ENCODE measurements at places on chromosomes 13 and 19.

DNA sequence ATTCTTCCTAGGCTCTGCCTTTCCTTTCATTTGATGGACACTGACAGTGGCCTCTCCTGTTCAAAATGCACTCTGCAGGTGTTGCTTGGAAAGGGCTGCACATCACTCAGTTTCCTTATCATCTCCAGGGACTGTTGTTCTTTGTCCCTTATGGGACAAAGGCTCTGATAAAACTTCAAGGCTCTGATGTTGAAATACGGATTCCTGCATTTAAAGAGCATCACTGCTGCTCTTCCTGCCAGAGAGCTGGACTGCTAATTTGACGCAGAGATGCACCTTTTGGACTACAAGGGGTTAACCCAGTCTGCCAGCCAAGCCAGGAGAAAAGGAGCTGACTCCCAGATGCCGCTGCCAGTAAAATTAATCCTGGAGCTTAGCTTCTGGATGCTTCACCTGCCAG lies 952.1 kb downstream of the DIAPH3 start:
- DNase-seq: no peak

DNA sequence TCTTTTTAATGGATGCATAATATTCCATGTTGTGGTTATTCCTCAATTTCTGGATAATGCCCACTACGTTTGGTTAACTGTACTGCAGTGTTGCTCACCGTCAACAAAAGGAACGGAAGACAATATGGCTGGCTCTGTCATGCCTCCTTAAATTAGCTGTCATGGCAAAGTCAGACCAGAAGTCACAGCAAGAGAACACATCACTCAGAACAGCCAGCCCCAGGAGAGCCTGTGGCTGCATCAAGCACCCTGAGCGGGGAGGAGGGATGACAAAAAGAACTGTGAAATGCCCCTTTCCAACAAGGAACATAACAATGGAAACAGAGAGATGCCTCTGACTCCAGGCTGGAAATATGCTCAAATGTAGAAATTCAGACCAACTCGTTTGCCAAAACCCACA lies 366.0 kb upstream of the ZNF507 start:
- DNase-seq: no peak

- DNase-seq: no peak
Measured at GRCh38 chr13:49608651-49609331, 19.5 kb upstream of the ARL11 start.

DNA sequence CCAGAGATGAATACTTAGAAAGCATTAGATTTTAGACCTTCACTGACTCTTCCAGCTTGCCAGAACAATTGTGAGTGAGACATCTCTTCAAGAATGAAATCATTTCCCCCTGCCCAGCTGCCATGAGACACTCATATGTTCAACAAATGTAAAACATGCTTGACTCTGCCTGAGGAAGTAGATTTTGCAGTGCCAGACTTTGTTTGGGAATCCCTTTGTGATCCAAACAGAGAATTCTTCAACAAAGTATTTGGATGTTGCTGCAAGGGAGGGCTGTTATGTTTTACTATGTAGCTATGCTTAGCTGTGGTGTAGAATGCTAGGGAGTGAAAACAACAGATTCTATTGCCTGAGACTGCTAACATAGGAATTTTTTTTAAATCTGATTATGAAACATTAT lies 416.4 kb downstream of the DCT start:
- DNase-seq: peak; percentile 63

GRCh38 chr13:79531542-79532254 lies 50.7 kb downstream of the NDFIP2 start:
- DNase-seq: no peak

DNA sequence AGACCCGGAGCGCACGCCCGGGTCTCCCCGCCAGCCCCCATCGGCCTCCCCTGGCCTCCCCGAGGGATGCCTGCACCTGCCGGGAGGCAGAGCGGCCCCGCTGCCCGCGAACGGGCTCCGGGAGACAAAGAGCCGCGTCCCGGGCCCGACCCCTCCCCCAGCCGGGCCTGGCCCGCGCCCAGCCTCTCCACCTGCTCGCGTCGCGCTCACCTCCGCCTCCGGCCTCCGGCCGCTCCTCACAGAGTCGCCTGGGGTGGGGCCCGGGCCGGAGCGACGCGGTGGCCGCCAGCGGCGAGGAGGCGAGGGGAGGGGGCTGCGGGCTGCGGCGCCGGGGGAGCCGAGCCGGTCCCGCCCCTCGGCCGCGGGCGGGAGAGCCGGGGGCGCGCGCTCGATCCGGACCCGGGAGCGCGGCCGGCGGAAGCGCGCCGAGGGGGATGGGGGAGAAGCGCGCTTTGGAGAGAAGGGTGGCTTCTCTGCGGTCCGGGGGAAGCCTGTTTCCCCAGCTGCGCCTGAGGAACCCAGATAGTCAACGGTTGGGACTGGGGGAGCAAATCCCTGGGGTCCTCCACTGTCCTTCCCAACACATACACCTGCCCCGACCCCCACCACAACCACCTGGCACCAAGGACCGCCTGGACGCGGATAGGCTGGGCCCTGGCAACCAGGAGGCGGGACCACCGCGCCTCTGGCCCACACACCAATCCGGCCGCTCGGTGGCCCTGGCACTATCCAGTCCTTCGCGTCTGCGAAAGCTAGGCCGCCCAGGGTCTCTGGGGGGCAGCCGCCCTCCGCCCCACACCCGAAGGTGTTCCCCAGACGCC lies at the start of gene PRR36:
TSS of gene PRR36 (minus strand) at position 315 of the 821 bp plus-strand sequence. CDS start 701 bp downstream, outside the sequence.
- no peak for DNase-seq

GRCh38 chr13:20945952-20946383 lies 43.4 kb upstream of the XPO4 start:
- peak; percentile 30 for DNase-seq

- DNase-seq: no peak
Measured at GRCh38 chr19:3683405-3684053, 16.7 kb downstream of the PIP5K1C start.

DNA sequence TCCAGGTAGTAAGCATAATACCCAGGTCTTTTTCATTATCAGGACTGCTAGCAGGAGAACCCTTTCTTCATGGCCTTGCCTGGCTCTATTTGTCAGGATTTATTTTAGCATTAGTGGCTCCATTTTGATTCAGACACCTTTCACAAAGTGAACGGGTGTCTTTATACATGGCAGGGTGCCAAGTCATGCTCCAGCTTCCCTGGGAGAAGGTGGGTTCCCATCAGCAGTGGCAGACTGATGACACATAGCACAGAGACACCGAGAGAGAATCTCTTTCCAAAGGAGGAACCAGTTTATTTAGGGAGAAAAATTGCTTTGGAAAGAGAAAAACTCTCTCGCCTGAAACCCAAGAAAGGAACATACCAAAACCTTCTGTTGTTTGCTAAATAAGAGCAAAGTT lies 135.3 kb upstream of the TMTC4 start:
- DNase-seq: no peak

DNA sequence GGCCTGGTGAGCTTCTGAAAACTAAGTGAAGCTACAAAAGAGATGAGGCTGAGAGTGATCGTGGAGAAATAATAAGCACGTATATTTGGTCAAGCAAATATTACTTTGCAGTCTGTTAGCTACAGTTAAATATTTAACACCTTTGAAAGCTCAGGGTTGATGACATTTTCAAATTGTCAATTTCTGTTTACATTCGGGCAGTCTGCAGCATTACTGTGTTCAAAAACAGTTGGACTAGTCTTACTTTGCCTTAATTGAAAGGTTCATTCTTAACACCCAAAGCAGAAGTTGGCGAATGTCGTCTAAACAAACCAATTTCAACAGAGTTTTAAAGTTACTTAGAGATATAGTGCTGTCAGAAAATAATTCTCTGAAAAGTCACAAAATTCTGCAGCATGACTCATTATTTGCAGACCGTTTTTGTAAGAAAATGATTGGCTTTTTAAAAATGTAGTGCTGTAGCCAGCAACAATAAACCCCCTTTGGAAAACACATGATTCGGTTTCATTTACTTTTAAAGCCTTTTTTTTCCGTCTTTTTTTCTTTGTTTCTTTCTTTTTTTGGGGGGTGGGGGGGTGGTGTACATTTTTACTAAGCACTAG lies 549.0 kb downstream of the GPC6 start:
- DNase-seq: no peak

GRCh38 chr13:110971486-110971885 lies 56.6 kb upstream of the ANKRD10 start:
- DNase-seq: no peak

DNA sequence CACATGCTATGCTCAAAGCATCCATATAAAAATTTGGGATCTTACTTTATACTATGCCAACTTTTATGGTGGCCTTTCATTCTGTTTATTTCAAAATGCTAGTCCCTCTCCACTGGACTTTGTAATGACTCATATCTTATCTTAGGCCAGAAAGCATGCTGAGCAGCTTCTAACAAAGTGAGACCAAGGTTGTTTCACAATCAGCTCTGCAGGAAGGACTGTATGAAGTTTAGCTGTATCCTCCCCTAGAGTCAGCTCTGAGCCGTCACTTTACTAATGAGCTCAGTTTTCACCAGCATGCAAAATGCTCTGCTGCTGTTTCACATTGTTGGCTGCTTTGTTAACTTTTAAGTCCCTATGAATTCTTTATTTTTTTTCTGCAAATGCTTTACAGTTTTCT lies 1608.8 kb downstream of the OLFM4 start:
- DNase-seq: no peak

GRCh38 chr13:110560601-110561343 lies 750 bp downstream of the RAB20 start:
- no peak for DNase-seq

- DNase-seq: no peak
Measured at GRCh38 chr19:42466521-42467182, 23.9 kb upstream of the CXCL17 start.

DNA sequence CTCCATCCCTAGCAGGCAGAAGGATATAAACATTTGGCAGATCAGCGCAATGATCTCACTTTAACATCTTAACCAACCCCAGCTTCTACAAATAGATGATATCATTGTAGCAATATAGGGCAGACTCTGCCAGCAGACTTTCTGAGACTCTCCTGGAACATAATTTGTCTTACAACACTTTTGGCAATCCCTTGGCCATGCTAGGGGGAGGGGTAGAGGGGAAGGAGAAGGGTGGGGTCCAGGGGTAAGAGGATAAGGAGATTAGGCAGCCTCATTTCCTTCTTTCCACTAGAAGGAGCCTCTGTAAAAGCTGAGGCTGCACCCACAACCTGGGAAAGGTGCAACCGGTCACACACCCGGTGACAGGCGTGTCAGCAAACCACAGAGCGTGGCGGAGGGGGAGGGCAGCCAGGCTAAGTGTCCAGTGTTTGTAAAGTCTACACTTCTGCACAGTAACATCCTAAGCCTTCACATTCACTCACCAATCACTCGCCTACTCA lies 8.7 kb upstream of the UBAC2 start:
- DNase-seq: peak; percentile 39

- no peak for DNase-seq
Measured at GRCh38 chr19:48752496-48753365, at the start of gene FUT1. FUT1 (minus strand) TSS chr19:48752641; CDS start chr19:48751281, 1,360 bp downstream.

DNA sequence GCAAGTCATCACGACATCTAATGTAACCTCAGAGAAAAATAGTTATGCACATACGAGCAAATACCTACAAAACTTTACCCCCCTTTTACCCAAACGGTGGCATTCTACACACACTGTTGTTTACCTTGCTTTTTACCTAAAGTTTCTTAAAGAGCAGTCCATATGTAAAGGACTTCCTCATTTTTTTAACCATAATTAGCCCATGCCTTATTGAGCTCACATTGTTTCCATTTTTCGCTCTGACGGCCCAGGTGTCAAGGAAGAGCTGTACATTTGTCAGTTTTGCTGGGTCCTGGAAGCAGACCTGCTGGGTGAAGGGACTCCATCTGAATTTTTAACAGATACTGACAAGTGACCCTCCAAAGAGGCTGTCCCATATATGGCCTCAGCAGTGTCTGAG lies 89.4 kb downstream of the STK24 start:
- DNase-seq: no peak

DNA sequence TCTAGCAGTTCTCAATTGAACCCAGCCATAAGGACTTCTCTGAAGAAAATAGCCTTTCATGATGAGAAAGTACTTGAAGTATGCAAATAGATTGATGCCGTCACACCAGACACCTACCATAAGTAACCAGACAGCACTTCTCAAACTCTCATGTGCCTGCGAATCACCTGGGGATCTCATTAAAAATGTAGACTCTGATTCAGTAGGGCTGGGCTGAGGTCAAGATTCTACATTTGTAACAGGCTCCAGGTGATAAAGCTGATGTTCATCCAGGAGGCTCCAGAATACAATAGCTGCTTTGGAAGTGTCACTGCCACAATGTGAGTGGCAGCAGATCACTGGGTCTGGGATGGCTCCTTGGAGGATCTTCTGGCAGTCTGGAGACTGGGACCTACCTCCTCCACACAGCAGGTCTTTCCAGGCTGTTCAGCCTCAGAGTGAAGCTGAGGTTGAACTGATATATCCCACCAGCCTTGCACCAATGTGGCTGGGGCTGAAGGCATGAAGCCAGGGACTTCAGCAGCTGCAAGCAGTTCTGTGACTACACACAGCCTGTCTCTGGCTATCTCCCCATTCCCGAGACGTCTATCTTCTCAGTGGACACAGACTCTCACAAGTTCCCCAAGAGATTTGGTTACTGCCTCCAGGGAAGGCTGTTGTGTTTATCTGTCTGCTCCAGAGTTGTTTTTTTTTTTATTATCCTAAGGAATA lies 9.1 kb downstream of the MBNL2 start:
- DNase-seq: no peak
